Left kidney (tissue), 8 donors: ENCODE measurements at places on chromosomes 12 and 14.

DNA sequence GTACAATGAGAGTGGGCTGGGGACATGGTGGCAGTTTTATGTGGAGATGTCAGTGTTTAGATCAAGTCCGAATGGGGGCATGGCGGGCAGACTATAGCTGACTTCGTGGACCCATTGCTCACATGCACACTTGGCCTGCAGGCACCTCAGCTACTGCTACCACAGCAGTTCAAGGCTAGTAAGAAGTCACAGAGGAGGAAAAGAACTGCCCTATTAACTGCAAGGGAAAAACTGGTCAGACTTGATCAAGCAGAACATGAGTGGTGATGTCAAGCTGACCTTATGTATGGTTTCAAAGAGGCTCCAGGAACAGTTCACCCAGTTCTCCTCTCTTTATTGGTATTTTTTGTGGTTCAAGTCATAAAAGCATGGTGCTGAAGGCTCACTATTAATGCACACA lies 30.2 kb upstream of the FRS2 start:
- no peak for DNase-seq

GRCh38 chr14:101187816-101188570 lies 284.5 kb upstream of the RTL1 start:
- DNase-seq: no peak

DNA sequence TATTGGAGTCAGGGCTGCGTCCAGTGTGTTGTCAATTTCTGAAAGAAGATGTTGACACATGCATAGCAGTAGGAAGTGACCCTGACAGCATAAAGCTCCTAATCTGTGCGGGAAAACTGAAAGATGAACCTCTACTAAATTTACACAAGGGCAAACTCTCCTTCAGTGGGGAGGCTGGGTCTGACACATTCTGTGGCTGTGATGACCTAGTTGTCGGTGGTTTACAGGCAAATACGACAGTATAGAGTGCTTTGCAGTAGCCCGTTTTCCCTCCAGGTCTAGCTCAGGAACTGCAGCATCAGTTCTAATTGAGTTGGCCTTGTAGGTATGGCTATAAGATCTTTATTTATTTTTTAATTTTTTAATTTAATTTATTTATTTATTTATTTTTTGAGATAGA lies 14.8 kb upstream of the GABARAPL1 start:
- no peak for DNase-seq

DNA sequence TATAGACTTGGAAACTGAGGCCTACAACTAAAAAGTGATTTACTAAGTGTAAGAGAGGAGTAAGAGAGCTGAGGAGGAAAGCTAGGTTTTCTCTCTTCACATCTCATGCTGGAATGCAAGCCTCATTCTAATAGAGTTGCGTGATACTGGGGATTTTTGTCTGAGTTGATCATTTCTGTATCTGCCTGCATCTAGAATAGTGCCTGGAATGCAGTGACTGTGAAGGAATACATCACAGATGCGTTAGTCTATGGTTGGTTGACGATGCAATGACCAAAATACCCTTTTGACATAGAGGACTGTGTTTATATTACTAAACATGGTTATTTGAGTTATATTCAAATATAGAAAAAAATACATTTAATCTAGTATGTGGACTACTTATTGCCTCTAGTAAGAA lies 9.2 kb upstream of the TMEM117 start:
- no peak for DNase-seq

- DNase-seq: no peak
Observed at GRCh38 chr12:102281231-102281630, 83.6 kb upstream of the PMCH start.

GRCh38 chr14:51534610-51535011 lies 117.1 kb upstream of the FRMD6 start:
- DNase-seq: no peak

DNA sequence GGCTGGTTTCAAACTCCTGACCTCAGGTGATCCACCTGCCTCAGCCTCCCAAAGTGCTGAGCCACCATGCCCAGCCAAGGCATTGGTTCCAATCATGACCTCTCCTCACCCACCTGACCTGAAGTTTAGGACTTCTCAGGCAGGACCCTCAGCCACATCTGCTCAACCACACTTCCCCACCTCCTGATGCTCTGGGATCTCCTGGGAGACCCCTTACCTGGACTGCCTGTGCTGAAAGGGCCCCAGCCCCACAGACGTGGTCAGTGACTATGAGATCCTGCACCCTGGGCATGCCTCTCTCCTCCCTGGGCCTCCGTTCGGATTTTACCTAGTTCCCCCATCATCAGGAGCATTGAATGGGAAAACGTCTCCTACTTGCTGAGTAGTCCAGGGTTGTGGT lies 18.0 kb downstream of the GSC start:
- DNase-seq: no peak

- DNase-seq: no peak
Observed at GRCh38 chr12:81518638-81519037, 240.5 kb downstream of the PPFIA2 start.

- no peak for DNase-seq
Observed at GRCh38 chr12:53626702-53627169, 554 bp upstream of the ATF7 start.

- DNase-seq: no peak
Observed at GRCh38 chr12:46723629-46724419, 102.0 kb downstream of the SLC38A4 start.
